ENCODE measurements at places on chromosomes 11 and 22.

DNA sequence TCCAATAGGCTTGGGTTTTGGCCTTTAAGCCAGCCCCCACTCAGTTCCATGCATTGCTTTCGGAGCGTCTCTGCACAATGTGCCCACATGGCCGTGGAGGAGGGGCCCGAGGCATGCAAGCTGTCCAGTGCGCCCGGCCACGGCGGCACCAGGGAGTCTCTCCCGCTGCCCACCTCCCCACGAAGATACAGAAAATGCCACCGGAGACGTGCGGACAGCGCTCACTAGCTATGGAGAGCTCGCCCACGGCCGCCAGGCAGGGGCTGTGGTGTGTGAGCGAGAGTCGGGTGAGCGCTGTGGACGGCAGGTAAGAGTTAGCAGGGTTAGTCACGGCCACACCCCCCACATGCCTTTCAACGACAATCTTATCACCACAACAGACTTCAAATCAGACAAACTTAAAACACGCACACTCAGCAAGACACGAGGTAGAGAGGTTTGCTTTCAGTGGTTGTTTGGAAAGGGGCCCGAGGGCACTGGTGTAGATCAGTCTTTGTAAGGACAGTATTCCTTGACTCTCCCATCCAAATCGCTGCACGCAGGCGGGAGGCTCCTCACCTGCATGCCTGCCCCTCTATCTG lies 18.7 kb upstream of the BID start:
- no peak for DNase-seq

DNA sequence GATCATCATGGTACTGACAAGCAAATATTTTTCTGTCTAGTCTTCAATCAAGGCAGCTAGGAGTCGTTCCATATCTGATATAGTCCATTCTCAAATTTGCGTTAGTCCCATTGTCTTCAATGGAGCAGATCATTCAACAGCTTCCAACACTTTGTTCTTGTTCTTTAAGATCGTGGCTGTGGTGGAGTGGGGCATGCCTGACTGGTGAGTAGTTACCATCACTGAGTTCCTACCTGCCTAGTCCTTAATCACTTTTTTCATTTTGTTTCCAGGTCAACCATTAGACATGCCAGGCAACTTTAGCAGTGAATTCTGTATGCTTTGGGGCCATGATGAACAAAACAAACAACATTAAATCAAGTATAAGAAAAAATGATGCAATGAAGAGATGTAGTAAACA lies 693.1 kb upstream of the KIRREL3 start:
- DNase-seq: no peak

GRCh38 chr11:408154-409007 lies 6.4 kb downstream of the SIGIRR start:
- no peak for DNase-seq

DNA sequence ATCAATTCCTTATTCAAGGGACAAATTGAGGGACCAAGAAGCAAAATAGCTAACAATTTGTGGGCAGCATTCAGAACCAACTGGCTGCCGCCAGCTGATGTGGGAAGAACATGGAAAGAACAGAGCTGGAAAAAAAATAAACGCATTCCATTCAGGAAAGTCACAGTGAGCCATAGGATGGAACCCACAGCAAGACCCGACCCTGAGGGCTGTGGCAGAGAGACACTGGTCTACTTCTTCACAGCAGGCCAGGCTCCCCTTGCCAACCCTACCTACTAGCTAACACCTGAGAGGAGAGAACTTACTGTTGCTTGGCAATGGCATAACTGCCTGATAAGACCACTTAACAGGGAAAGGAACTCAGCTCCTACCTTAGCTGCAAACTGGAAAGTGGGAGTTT lies 123.5 kb upstream of the APOA1 start:
- DNase-seq: no peak

DNA sequence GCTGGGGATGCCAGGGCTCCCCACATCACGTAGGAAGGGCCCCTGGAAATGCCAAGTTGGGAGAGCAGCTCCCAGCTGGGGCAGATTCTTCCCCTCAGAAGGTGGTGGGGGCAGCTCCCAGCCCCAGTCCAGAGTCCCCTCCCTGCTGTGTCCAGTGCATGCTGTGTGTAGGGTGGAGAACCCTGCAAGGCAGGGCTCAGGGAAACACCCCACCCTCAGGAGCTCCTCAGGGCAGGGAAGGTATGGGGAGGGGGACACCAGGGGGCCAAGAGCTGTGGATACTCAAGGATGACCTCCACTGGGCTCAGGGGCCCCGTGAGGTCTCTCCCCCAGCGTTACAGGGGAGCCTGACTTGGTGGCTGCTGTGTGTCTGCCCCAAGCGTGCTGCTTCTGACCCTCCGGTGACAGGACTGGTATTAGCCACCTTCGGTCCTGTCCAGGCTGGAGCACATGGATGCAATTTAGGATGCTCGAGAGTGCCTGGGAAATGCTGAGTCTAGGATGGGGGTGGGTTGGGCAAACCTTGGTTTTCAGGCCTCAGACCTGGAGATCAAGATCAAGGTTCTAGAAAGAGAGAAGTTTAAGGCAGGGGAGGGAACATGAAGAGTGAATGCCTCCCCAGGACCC lies 16.1 kb upstream of the CABP7 start:
- no peak for DNase-seq

Data from stimulated activated CD4-positive, alpha-beta T cell treated with anti-CD3 and anti-CD28 coated beads, Interleukin-12 subunit alpha, Interleukin-12 subunit beta, amount 100 ng/mL, for 4 hours (primary cell).